ENCODE measurements at places on chromosomes 7 and 10. TPM values are rescaled to one million over a fixed set of nuclear protein-coding genes. Genes with fewer than 3 reads are reported as not detected.

Gene KLF14
- total RNA-seq = not detected

DNA sequence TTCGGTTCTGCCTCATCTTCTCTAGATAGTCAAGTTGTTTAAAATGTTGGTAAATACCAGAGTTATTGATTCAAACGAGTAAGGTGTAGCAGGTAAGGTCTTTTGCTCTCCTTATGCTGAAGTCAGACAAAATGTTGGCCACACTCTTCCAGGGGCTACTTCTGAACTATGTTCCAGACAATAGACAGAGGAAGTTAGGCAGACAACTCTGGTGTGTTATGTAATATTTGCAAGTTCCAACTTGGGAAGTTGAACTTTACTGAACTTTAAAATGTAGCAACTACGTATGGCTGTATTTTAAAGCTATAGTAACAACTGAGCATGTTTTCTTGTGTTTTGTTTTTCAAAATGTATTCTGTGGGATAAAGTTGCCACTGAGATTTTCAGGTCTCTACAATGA lies 125.7 kb upstream of the NEBL start:
- no peak for DNase-seq

DNA sequence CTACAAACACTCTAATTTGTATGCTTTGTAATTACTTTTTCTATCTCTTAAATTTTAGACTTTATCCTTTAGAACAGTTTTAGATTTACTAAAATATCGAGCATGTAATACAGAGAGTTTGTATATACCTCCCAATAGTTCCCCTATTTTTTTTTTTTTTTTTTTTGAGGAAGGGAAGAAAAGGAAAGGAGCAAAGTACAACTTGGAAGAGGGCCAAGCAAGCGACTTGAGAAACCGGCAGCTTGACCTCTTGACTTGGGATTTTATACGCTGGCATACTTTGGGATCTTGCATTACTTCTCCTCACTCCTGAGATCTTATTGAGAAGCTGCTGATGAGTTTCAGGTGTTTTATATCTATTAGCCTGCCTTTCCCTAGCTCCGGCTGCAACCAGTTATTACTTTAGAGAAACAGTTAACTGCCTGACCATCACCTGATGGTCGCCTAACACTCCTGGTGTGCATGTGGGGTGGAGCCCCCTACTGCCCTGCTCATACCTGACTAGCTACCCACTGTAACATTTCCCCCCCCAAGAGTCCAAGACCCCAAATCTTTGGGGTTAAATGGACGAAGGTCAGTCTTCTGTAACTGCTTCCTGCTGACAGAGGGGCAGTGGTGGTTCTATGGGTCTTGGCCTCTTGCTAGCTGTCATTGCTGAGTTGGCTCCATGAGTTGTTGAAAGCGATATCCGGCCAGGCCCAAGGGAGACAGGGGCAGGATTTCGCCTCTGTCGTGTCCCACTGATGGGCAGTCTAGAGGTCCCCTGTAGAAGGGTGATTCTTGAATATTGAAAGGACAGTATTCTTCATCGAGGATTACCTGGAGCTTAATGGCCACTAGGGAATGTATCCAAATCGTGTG lies 28.5 kb downstream of the MKLN1 start:
- no peak for DNase-seq

Gene MYO1G
- total RNA-seq = 0.41 TPM

DNA sequence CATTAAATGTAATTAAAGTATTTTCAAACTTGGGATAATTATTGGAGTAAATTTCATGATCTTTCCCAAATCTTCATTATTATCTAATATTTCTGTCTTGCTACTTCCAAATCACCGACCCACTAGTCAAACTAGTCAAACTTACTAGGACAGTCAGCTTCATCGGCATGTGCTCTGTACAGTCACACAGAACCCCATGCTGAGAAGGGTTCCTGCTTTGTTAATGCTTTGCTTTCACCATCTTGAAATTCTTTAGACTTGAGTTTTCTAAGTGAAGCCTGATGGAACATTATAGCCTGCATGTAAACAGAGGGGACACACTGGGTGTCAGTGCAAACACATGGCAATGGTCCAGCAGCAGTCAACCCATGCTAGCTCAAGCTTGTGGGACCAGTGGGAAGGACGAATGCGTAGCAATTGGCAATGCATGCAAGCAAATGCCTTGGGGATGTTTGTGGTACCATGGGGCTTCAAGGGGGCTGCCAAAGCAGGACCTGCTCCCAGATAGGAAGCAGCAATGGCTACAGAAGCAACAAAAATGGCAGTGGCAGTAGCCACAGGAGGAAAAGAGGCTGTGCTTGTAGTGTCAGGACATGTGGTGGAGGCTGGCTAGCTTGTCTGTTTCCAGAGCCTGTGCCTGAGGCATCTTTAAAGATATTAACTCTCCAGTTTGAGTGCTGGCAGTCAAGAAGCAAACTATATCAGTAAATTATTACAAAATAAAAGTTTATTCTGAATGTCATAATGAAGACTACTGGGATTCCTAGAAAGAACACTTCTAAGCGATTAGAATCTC lies 441.1 kb upstream of the SEMA3D start:
- DNase-seq = no peak

- DNase-seq = no peak
These were observed 17.6 kb downstream of the PTN start for GRCh38 chr7:137325927-137326326.

- no peak for DNase-seq
These were observed 66.0 kb upstream of the PAPSS2 start for GRCh38 chr10:87593702-87594101.

- DNase-seq = no peak
These were observed 14.6 kb downstream of the ITGB1 start for GRCh38 chr10:32943395-32943794.

- no peak for DNase-seq
These were observed 32.6 kb downstream of the LHPP start for GRCh38 chr10:124494046-124494807.
